ENCODE measurements at places on chromosomes 7 and 10.

DNA sequence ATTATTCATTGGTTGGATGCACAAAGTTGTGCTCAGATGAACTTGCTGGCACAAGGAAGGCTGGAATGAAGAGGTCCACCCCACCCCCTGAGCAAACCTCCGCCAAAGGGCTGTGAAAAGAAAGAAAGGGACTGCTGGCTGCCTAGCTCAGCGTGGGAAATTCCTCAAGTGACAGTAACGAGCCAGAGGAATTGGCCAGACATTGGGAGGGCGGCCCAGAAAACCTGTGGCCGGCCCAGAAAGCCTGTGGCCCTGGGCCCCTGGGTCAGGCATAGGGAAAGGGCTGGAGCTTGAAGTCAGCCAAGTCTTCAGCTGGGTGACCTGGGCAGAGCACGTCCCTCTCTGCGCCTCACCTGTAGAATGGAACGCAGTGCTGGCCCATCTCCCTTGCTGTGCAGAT, 30.6 kb upstream of the CTBP2 start:
- DNase-seq, result no peak

GRCh38 chr10:46289209-46289810, 2.5 kb downstream of the ANTXRL start:
- no peak for DNase-seq

DNA sequence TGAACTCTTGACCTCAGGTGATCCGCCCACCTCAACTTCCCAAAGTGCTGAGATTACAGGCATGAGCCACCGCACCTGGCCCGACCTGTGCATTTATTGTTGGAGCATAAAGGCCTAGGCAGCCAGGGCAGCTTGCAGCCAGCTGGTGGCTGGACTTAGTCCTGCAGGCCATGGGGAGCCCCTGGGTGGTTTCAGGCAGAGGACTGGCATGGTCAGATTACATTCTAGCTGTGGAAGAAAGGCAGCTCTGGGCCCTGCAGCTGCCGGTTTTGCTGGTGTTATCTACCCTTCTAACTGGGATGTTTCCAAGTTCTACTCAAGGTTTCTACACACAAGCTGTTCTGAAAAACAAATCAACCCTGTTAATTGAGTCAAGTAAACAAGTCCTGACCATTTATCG, 22.7 kb upstream of the MKRN1 start:
- no peak for DNase-seq

GRCh38 chr7:79090543-79090942, 362.9 kb downstream of the MAGI2 start:
- peak; percentile 78 for DNase-seq

GRCh38 chr7:158133515-158134271, 453.9 kb downstream of the PTPRN2 start:
- DNase-seq, result no peak

DNA sequence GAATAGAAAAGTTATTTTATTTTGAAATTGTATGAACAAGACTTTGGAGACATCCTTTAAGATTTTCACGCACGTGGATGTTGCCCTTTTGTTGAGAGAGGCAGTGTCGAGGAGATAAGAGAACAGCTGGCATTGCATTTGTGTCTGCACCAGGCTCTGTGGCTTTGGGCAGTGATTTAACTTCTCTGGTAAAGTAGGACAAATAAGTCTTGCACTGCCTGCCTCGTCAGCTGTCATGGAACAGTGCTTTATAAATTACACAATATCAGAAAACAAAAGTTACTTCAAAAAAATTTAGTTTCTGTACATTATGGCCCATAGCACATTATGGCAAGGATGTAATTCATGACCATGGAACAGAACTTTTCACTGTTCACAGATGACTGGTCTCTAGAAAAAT, 20.1 kb downstream of the SNX10 start:
- DNase-seq, result no peak

GRCh38 chr10:106436123-106436715, 728.3 kb downstream of the SORCS1 start:
- no peak for DNase-seq

DNA sequence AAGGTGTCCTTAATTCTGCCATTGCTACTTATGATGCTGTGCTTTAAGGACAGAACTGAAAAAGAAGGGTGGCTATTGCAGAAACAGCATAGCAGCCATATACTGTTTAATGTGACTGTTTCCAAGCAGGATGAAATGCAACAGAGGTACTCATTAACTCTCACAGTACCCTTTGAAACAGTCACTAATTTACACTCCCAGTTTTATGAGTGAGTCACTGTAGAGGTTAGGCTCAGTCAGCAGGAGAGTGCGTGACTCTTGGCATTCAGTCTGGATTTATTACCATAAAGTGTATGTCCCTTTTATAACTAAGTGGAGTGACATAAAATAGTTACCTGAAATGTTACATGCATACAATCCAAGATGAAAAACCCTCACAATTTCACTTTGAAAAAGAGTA, 27.7 kb downstream of the ALDH18A1 start:
- peak; percentile 70 for DNase-seq

GRCh38 chr10:100838986-100839385, 73.8 kb upstream of the SLF2 start:
- DNase-seq, result no peak

- no peak for DNase-seq
Observed at GRCh38 chr7:11430112-11430511, 401.9 kb downstream of the THSD7A start.

- DNase-seq, result no peak
Observed at GRCh38 chr7:22329816-22330524, 27.0 kb downstream of the RAPGEF5 start.

- no peak for DNase-seq
Observed at GRCh38 chr7:64557601-64558322, 5.1 kb downstream of the ZNF680 start.

DNA sequence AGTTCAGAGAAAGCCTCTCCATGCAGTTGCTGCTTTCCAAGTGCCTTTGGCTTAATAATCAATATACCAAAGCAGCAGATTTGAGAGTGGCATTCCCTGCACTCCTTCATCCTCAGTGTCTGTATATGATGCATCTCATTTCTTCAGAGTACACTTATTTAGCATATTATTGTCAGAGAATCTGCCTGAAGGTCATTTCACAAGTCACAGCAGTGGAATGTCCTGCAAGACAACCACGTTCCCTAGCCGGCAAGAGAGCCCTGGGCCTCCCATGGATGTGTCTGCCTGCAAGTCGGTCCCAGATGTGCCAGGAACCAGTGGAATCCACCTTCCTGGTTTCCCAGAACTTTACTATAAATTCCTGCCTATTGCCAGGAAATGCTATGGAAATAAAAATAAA, 289.4 kb upstream of the IGFBP3 start:
- no peak for DNase-seq

- DNase-seq, result peak; percentile 40
Observed at GRCh38 chr10:17075533-17076359, 53.9 kb downstream of the CUBN start.

DNA sequence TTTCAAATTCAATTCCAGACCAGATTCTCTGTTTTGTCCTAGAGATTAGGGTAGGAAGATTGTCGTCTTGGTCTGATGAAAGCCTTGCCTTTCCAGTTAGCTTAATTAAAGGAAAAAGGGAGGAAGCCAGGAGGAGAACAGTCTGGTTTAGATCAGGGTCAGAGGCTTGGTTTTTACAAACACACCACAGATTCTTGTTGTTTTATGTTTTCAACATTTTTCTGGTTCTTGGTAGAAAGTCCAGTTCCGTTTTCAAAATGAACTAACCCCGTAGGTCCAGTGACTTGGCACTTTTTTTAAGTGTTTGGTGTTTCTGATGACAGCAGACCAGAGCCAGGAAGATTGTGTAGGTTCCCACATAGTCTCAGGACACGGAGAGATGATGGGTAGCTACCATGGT, 167.1 kb upstream of the INHBA start:
- no peak for DNase-seq

DNA sequence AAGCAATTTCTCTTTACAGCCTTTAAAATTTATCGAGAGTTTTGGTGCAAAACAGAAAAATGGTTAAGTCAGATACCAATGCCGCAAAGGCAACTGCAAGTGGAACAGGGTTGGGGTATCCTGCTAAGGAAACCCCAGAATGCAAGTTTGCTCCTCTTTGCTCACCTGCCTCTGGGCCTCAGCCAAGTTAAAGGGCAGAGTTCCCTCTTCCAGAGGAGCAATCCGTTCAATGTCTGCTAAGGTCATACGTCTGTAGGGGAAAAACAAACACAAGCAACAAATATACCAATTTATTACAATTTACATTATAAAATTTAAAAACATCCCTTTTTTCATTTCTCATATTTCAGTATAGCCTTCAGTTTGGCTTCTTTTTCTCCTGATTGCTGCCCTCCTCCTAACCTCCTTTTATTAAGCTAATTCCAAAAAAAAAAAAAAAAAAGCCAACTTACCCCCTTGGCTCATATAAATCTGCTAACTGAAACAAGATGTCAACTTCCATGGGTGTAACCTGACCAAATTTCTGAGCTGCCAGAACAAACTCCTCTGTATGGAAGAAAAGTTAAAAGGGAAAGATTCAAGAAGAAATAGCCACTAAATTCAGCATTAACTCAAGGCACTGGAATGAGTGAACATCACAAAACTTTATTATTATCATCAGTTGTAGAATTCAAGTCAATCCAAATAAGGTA, 132.6 kb downstream of the SLC25A13 start:
- DNase-seq, result no peak

- DNase-seq, result no peak
Observed at GRCh38 chr7:142025896-142026295, 30.2 kb downstream of the MGAM start.

DNA sequence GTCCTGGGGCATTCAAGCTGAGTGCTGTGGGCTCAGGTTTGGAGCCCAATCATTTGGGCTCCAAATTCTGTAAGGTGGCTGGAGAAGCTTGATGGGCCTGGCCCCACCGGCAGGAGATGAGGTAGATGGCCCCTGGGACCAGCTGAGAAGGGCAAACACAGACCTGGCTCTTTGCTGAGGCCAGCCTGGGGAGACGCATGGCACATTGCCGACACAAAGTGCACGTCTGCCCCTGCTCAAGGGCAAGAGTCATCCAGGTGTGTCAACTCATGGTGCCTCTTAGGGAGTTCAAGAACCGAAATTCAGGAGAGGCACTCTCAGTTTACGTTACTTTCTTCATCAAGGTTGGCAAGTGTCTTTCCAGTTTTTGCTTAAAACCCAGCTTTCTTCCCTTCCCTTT, 227.5 kb downstream of the LRMDA start:
- DNase-seq, result no peak

- peak; percentile 12 for DNase-seq
Observed at GRCh38 chr10:4407783-4408182, 418.2 kb upstream of the AKR1E2 start.

DNA sequence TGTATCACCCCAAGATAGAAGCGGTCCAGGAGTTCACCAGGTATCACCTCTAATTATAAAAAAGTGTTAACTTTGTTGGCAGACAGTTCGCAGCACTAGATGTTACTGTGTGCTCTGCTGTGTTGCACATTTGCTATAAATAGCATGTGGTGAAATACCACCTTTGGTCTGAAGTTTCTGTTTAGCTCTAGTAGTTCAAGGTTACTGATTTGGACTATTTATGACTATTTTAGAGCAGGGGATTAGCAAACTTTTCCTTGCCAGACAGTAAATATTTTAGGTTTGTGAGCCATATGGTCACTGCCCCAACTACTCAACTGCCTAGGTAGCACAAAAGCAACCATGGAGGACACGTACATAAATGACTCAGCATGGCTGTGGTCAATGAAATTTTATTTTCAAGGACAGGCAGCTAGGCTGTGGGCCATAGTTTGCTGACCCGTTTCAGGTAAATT, 16.5 kb downstream of the DENND10 start:
- DNase-seq, result no peak

DNA sequence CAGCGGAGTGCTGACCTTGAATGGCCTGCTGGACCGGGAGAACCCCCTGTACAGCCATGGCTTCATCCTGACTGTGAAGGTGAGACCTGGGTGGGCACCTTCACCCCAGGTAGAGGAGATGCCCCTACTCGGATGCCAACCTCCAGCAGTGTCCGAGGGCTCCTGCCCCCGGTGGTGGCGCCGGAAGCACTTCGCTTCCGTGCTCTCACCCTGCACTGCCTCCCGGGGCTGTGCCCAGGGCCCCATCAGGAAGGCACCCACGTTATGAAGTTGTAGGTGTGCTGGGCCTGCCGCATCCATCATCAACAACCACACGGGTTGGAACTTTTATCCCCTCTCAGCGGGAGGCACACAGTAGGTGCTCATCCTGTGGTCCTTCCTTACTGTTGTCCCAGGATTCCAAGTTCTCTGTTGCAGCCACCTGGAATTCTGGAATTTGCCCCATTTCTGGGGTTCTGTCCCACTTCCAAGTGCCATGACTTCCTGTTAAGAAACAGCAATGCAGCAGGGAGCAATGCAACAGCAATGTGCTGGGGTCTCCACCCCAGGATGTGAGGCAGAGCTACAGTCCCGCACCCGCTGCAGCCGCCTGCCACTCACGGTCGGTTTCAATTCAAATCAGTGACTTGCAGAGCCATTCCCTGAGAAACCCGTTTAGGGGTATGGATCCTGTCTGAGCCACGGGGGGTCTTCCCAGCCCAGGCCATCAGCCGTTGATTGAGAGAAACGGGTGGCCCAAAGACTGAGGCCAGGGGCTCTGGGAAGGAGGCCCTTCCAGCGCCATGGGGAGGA, 103.8 kb downstream of the C10orf105 start:
- no peak for DNase-seq

DNA sequence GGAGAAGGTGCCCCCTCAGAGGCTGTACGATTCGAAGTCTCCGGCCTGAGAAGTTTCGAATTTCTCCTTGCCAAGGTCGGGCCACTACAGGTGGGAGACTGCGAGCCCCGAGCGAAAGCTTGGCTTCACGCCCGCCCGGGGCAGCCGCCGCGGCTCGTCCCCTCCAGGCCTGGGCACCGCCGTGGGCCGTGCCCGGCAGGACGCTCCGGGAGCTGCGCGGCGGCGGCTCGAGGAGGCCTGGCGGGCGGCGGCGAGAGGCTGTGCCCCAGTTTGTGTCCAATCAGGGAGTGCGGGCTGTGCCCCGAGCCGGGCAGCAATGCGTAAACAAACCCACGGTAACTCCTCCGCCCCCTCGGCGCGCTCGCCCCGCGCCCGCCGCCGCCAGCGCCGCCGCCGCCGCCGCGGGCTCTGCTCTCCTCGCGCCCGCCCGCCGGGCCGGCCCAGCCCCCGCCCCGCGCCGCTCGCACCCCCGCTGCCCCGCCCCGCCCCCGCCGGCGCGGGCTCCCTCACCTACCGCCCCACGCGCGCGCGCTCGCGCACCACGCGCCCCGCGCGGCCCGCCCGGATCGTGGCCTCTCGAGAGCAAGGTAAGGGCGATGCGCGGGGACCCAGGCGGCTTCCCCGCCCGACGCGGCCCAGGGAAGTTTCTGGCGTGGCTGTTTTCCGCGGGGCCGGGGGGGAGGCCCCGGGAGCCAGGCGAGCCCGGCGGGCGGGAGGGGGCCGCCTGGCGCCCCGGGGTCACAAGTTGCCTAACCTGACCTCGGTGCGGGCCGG, 57.8 kb upstream of the PCGF5 start:
- DNase-seq, result peak; percentile 66

GRCh38 chr10:69769395-69769992, 32.2 kb upstream of the COL13A1 start:
- peak; percentile 41 for DNase-seq

Measured in SW480 (cell line).